ENCODE measurements at places on chromosomes 3 and 15.

- DNase-seq = no peak
These were observed 7.6 kb downstream of the HDC start for GRCh38 chr15:50257924-50258323.

- no peak for DNase-seq
These were observed 1.9 kb upstream of the TMEM158 start for GRCh38 chr3:45227946-45228345.

DNA sequence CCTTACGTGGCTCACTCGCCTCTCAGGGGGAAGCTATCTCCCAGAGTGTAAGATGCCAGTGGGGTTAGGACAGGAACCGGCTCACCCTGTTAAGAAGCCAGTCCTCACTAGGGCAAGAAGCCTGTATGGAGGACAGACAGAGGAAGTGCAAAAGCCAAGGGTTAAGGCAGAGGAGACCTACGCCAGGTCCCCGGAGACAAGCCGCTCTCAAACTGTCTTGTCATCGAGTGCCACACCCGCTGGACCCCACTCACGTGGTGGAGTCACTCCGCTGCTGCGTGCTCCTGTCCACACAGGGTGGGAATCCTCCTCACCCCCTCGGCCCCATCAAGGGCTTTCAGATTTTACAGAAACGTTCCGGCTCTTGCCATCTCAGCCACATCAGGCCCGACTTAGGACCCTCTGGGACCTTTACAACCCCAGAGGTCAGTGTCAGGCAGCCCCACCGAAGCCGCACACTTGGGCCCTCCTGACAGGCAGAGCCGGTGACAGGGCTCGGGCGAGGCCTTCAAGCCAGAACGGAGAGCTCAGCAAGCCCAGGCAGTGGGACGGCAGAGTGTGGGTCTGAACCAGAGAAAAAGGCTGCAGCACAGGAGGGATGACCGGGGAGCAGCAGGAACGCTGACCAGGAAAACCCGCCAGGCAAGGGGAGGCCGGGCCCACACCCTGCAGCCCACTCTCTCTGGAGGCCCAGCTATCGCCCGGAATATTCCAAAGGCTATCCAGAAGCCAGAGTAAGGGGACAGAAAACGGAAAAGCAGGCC is 61.7 kb downstream of the XXYLT1 start:
- no peak for DNase-seq

- no peak for DNase-seq
These were observed 147.5 kb downstream of the FILIP1L start for GRCh38 chr3:99966662-99967416.

DNA sequence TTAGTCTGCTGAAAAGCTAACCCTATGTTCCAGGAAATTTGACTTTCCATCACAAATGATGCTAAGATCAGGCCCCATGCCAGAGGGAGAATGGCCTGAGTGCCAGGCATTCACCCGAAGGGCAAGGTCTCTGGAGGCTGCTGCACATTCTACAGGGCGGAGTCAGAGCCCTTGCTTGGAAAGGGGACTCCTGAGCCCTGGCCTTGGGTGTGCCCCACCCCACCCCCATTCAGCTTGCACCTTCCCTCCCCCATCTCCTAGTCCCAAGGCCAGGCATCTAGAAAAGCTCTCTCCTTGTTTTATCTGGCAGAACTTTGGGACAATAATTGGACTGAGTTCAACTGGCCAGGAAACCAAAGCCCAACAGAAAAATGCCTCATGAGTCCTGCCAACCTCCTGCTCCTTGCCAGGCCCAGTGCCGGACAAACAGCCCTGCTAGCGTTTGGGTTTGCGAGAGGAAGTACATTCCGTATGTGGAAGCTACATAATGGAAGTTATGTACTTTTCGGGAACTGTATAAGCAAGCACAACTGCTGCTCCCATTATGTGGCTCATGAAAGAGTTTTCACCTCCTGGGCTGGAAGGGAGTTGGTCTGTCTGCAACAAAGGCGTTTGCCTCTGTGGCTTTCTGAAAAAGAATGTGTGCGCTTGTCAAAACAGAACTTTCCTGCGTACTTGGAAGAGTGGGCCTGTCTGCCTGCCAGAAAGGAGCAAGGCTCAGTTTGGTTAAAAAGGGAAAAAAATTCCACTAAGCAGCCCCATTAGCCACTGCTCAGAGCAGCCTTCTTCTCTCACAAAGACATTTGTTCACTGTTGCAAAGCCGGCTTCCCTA is 321.5 kb upstream of the CTNNB1 start:
- no peak for DNase-seq

- DNase-seq = no peak
These were observed 1.2 kb downstream of the SETD2 start for GRCh38 chr3:47162697-47163168.

GRCh38 chr3:124584552-124585391 is 145.5 kb upstream of the UMPS start:
- no peak for DNase-seq

DNA sequence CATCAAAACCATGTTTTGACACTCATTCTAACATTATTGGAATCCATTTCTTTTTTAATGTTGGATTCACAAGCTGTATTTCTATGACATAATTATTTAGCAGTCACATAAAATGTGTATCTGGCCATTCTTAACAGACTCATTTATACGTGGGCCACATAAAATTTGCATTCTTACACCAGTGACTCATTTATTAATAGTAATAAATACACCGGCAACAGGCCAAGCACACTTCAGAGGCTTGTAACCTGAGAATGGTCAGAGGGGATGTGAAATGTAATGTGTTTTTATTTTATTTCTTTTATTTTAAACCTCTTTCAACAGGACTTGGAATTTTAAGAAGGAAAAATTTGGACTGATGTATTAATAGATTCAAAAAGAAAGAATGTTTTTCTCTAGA is 384.9 kb upstream of the RARB start:
- no peak for DNase-seq

- DNase-seq = no peak
These were observed 54.7 kb upstream of the ATP13A3 start for GRCh38 chr3:194541483-194541882.
